ENCODE measurements at places on chromosomes 7 and 10.

DNA sequence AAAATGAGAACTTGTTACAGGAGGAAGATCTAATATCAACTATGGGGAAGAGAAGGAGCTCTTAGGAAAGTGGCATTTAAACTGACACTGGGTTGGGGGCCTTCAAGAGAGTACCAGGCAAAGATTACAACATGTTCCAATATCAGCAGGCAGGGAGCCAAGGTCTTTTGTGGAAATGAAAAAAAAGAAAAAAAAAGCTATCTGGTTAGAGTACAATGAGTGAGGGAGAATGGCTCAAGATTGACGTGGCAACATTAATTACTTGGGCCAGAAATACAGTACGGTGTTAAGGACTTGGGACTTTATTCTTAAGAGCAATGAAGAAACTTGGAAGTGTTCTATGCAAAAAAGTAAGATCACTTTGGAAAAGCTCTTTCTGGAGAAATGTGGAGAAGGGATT lies 132.3 kb upstream of the CDK1 start:
- no peak for DNase-seq

- no peak for DNase-seq
Measured at GRCh38 chr7:42045961-42046360, 191.0 kb downstream of the GLI3 start.

DNA sequence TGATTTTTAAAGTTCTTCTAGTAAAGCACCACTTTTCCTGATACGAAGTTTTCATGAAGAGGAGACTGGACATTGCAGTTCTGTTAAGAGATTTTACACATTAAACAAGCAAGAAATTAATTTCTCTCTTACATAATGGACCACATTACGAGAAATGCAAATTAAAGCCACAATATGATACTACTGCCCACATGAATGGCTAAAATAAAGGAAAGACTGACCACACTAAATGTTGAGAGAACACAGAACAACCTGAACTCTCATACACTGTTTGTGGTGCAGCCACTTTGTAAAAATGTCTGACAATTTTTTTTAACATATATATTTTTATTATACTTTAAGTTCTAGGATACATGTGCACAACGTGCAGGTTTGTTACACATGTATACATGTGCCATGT lies 44.0 kb upstream of the HERPUD2 start:
- DNase-seq: no peak

DNA sequence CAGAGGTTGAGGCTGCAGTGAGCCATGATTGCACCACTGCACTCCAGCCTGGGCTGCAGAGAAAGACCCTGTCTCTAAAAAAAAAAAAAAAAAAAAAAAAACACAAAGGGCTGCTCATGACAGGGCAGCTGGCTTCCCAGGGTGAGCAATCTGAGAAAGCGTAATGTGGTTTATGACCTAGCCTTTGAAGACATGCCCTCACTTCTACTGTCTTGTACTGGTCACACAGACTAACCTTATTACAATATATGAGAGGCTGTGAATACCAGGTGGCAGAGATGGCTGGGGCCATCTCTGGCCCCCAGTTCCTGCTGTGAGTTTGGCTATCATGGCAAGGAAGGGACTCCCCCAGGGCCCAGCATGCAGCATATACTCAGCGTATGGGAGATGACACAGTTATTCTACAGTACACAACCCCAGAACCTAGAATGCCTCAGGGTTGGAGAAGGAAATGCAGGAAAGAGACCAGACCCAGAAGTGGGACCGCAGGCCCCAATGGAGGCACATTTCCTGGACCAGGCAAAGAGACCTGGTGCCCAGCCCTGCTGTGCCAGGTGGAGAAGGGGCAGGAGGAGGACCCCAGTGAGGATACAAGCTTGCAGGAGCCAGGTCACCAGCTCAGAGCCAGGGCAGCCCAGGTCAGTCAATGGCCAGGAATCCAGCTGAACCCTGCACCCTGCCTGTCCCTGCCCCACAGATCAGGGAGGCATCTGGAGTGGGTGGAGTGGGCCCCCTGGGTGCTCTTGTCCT lies 26.3 kb downstream of the NPTX2 start:
- no peak for DNase-seq

GRCh38 chr7:28104041-28104541 lies 76.5 kb downstream of the JAZF1 start:
- no peak for DNase-seq

Data from activated CD4-positive, alpha-beta T cell treated with anti-CD3 and anti-CD28 coated beads, Interleukin-2, amount 10 ng/mL, durations not matched to agents 24 days and 14 days (primary cell).